NCI-H446 (cell line): ENCODE measurements at places on chromosomes 2 and 18.

GRCh38 chr18:32771169-32771751, 1.6 kb downstream of the KLHL14 start:
- DNase-seq, result no peak

DNA sequence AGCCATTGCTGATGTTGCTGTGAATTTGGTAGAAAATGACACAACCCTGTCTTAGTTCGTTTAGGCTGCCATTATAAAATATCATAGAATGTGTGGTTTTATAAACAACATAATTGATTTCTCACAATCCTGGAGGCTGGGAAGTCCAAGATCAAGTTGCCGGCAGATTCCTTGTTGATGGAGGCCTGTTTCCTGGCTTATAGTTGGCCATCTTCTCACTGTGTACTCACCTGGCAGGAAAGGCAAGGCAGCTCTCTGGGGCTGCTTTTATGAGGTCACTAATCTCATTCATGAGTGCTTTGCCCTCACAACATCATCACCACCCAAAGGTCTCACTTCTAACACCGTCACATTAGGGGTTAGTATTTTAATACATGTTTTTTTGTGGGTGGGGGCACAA, 58.4 kb downstream of the PHLPP1 start:
- DNase-seq, result no peak

- DNase-seq, result no peak
Measured at GRCh38 chr18:79856119-79857007, 58.6 kb downstream of the KCNG2 start.

GRCh38 chr2:216624251-216624650, 9.0 kb upstream of the IGFBP2 start:
- no peak for DNase-seq

GRCh38 chr2:26945991-26946750, 24.3 kb upstream of the MAPRE3 start:
- DNase-seq, result no peak

DNA sequence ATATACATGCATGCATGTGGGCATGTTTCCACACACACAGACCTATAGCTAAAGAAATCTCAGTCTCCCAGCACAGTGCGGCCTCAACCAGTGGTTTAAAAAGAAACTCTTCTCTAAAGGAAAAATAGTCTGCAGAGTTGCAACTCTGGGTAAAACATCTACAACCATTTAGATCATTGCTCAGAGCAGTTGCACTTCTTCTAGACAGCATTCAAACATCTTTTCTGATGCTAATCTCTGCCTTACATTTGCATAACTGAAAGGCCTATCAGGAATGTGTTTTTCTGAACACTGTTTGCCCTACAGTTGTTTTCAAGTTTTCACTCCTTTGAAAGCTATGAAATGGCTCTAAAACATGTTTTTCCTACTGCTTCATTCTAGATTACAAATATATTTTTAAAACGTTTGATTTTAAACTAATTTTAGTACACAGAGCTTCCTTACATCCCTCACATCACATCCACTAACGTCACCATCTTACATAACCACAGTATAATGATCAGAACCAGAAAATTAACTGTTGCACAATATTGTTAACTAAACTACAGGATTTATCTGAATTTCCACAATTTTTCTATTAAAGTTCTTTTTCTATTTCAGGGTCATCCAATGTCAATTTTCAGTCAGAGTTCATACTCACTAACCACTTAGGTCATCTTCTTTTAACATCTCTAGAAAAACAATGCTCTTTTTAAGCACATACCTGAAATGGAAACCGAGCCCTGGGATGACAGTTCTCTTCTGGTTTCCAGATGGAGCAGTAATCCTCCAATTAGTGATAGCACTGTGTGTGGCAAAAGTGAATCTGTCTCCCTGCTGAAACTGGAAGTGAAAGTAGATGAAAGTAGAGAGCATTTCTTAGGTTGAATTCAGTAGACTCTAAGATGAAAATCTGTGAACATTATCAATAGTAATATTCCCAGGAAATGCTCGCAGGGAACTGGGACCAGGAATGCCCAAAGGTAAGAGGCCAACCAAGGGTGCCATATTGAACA, 501.6 kb upstream of the GCFC2 start:
- DNase-seq, result no peak

DNA sequence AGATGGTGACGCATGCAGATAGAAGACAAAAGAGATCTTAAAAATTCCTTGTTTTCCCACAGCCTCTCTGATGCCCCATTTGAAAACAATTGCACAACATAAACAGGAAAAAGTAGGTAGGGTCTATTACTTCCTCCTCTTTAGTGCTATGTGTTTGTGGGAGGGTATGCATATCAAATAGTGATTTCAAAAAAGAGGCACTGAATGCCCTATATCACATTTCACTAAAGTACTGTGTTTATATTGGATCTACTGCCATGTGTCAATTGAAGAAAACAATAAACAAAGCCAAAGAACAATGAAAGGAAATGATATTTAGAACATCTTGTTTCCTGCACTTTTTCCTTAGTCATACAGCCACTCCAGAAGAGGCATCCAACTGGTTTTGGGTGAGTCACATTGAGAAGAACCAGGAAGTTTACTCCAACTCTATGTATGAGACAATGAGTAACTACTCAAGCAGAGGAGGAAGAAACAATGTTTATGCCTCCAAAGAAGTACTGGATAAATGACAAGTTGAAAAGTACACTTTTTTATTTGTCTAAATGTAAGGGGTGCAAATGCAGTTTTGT, 583.6 kb downstream of the FBXO15 start:
- no peak for DNase-seq

- DNase-seq, result no peak
Measured at GRCh38 chr2:223800908-223801307, 36.5 kb downstream of the AP1S3 start.
